Pancreas (tissue), 10 donors: ENCODE measurements at places on chromosomes 1 and 21. TPM values are rescaled to one million over a fixed set of nuclear protein-coding genes. Genes with fewer than 3 reads are reported as not detected.

DNA sequence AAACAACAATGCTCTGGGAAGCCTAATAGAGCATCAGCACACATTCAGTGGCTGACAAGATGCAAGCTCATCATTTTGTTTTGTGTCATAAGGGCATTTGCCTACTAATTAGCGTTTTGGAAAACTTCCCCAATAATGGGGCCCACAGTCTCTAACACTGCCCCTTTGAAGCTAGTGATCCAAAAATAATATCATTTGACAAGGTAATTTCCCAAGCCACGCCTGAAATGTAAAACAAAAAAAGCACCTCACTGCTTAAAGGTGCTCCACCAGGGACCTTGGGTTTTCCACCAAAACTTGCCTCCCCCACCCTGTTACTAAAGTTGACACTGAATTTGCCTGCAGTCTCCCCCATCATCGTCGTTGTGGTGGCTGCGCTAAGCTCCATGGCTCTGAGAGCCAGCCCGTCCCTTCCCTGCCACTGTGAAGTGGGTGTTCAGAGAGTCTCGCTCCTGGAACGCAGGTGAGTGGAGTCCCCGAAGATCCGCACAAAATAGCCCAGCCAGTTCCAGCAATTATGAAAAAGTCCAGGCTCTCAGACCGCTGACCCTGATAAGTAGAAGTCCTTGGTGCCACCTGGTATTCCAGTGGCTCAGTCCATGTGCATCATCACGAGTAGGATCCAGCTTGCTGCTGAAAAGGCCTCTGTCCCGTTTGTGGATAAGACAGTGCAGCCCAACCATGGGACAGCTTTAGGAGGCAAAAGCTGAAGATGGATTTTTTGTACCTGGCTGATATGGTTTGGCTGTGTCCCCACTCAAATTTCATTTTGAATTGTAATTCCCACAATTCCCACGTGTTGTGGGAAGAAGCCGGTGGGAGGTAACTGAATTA is 52.2 kb downstream of the RAB3GAP2 start:
- DNase-seq, result no peak

- DNase-seq, result no peak
These were observed 7.3 kb downstream of the IBA57 start for GRCh38 chr1:228172591-228173527.

- no peak for DNase-seq
These were observed 850.9 kb downstream of the USP25 start for GRCh38 chr21:16580661-16581060.

GRCh38 chr1:165395478-165395877 is 39.0 kb upstream of the LMX1A start:
- DNase-seq, result no peak

GRCh38 chr1:79633456-79633855 is 626.9 kb upstream of the ADGRL4 start:
- no peak for DNase-seq

DNA sequence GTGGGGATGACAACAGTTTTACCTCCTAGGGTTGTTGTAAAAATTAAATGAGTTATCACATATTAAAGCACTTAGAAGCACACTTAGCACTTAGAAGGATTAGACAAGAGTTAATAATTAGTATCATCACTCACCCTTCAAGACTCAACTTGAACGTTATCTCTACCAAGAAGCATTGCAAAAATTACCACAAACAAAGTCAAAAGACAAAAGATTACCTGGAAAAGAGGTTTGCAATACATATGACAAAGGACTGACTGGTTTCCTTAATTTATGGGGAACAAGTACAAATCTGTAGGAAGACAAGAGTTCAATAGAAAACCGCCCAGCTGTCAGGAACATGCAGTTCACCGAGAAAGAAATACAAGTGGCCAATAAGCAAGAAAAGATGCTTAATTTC is 93.3 kb upstream of the ATP1A1 start:
- DNase-seq, result no peak

DNA sequence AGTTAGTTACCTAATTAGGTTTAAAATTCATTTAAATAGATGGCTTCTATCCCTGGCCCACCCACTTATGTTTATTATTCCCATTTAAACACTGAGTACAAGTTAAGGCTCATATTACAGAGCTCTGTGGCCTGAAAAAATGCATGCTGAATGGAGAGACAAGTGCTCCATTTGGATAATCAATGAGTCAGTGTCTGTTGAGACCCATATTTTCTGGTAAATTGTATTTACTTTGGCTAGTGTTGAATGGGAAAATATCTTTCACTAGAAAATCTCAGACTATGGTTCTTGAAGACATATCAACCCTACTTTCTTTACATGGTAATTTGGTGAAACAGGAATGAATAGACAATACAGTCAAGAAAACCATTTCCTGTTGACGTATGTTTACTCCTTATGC is 356.0 kb downstream of the S1PR1 start:
- no peak for DNase-seq

- DNase-seq, result no peak
These were observed 2.7 kb upstream of the PTPN22 start for GRCh38 chr1:113874012-113874879.

The ZBTB7B gene
- total RNA-seq, result 37.3 TPM

The SPRR2G gene
- not detected for total RNA-seq
